T-helper 2 cell (primary cell): ENCODE measurements at places on chromosomes 5 and 9.

GRCh38 chr9:86687788-86688187 is 259.5 kb downstream of the GAS1 start:
- no peak for DNase-seq

DNA sequence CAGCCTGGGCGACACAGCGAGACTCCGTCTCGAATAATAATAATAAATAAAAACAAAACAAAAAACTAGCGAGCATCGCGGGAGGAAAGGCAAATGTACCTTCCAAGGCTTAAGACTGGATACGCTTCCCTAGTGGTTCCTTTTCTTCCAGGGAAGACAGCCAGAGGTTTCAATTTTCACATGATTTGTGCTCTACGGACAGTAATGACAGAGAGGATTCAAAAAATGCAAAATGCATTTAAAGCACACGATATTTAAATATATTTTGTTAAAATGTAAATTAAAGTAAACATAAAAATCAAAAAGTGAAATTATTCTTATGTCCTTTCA is 4.3 kb upstream of the TRIM41 start:
- no peak for DNase-seq

GRCh38 chr5:141623186-141623585 is 4.4 kb upstream of the DIAPH1 start:
- no peak for DNase-seq

DNA sequence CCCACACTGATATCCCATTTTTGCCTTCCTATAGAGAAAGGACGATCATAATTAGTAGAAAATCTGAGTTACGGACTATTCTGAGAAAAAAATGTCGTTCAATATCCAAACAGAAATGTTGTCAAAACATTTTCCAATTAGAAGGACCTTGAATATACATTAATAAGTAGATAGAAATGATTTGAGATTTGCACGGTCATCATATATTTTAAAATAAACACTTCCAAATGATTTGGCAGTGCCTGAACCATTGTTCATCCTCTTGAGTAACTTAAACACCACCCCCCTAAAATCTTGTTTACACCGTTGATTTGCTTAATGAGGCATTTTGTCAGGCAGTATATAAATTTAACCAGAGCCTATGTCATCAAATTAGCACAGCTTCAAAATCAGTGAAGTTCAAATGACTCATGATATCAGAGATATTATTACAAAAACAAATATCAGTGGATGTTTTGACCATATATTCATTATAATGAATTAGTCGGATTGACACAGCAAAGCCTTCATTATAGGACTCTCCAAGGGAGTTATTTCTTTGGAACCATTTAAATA is 105.0 kb downstream of the ACTL7B start:
- DNase-seq = no peak

GRCh38 chr5:10432059-10433008 is 9.3 kb upstream of the ROPN1L start:
- DNase-seq = no peak

GRCh38 chr9:111939322-111939721 is 42.7 kb downstream of the UGCG start:
- DNase-seq = no peak

DNA sequence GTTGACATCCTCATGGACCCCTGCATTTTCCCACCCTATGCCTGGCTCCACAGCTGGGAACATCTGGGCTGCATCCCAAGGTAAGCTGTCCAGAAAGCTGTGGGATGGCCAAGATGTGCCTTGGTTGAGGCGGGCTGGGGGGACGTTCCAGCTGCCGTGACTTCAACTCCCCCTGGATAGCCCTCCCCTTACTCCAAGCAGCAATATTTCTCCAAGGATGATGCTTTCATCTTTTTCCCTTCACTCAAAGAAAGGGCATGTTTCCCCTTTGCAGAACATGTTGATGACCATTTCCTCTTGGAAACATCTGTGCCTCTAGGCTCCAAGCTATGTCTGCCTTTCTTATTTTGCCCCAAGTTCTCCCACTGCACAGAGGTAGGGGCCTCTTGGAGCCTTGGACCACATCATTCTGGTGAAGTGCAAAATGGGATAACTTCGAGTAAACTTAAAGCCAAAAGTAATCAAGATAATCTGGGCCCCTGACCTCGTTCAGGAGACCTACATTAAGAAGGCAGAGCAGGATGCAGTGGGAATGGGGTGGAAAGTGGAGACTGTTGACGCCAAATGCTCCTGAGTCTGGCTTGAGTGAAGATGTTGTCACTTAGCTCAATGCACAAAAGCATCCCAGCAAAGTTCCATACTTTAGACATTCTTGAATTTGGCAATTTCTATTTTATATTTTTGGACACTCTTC is 175.2 kb downstream of the GAS1 start:
- DNase-seq = no peak

GRCh38 chr5:166436872-166437271 is 1854.6 kb upstream of the WWC1 start:
- no peak for DNase-seq

DNA sequence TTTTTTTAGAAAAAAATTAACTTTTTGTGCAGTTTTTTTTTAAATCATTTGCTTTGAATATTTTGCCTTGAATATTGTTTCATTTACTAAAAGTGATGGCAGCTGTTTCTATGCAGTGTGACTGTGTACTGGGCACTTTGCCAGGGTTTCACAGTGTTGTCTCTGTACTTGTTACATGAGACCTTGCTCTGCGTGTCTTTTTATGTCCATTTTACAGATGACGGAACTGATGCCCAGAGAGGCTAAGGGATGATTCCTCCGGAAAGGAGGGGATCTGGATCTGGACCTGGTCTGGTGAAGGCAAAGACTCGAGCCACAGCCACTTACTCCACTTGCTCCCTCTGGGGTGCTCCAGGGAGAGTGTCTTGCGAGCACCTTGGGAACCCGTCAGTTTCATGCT is 124.8 kb upstream of the PTCH1 start:
- no peak for DNase-seq

DNA sequence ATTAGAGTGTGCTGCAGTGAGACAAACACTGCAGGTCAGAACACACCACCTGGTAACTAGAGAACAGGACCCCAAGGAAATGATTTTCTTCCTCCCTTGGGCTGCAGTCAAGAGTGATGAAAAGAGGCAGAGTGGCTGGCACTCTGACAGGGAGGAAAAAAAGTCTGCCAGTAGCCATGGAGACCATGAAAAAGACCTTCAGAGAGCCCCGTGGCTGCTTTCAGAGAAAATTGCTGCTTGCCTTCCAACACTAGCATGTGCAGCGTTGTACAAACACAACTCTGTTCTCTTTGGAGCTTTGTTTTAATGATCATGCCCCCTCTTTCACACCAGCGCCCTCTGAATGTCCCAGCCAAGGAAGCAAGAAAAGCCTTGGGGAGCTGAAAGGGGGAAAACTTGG is 68.8 kb downstream of the ANKRD55 start:
- no peak for DNase-seq

DNA sequence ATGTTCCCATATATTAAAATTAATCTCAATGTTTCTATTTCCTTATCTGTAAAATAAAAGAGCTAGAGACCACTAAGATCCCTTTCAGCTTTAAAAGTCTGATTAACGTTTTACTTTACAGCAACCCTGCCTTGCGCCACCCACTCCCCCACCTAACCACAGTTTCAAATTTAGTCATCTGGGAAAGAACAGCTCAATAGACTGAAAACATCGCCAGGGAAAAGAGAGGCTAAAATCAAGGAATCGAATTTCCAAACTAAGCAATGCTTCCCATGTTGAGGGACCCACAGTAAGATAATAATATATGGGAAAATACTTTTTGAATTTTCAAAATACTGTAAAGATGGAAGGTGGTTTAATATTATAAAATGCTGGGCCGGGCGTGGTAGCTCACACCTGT is 6.6 kb downstream of the SAXO1 start:
- DNase-seq = no peak

GRCh38 chr5:16759147-16759773 is 142.5 kb upstream of the RETREG1 start:
- no peak for DNase-seq

GRCh38 chr5:35850967-35851680 is 5.6 kb upstream of the IL7R start:
- DNase-seq = no peak

DNA sequence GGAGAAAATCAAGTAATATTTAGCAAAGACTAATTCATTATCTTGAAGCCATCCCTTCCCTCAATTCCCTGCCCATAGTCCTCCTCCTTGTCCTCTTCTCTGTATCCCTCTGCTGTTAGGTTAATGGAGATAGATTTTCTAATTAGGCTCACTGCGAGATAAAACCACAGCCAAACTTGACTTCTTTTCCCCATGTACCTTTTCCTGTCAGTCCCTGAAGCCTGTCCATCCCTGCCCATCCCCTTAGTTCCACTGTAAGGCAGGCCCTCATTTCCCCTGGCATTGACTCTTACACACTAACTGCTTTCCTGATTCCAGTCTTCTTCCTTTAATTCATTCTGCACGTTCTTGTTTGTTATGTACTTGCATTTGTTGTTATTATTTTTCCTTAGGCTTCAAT is 1.2 kb downstream of the TLR4 start:
- no peak for DNase-seq

- no peak for DNase-seq
These were observed 820 bp upstream of the NFX1 start for GRCh38 chr9:33289496-33289895.

GRCh38 chr9:98687911-98688310 is 20.8 kb downstream of the GABBR2 start:
- no peak for DNase-seq

DNA sequence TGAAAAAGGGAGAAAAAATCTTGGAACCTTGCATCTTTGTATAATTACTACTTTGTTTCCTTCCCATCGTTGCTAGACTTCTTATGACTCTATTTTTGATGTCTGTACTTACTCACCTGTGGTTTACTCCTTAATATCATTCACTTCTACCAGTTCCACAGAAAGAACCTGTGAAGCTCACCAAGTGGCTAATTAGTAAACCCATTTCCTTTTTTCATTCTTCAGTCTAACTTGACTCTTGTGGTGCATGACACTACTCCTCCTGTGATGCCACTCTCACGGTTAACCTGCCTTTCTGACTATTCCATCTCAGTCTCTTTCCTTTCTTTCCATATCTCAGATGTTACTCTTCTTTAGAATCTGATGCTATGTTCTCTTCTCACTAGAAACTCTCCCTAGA is 14.6 kb downstream of the RECK start:
- DNase-seq = no peak

- no peak for DNase-seq
These were observed 2.0 kb downstream of the CDC14B start for GRCh38 chr9:96617439-96618185.

DNA sequence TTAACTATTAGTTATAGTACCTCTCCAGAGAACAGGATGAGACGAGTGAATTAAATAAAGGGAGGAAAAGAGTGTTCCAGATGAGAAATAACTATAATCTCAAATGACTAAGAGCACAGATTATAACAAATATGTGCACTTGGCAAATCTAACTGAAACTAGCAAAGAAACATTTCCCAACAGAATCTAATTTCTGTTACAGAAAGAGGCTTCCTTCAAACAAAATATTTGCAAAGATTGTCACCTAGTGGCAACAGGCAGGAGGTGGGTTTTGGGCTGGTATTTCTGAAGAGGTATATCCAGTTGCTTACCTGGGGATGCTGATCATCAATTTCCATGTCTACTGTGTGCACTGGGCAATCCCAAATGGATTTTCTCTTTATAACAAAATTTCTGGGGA is 5.6 kb upstream of the SPDL1 start:
- no peak for DNase-seq

DNA sequence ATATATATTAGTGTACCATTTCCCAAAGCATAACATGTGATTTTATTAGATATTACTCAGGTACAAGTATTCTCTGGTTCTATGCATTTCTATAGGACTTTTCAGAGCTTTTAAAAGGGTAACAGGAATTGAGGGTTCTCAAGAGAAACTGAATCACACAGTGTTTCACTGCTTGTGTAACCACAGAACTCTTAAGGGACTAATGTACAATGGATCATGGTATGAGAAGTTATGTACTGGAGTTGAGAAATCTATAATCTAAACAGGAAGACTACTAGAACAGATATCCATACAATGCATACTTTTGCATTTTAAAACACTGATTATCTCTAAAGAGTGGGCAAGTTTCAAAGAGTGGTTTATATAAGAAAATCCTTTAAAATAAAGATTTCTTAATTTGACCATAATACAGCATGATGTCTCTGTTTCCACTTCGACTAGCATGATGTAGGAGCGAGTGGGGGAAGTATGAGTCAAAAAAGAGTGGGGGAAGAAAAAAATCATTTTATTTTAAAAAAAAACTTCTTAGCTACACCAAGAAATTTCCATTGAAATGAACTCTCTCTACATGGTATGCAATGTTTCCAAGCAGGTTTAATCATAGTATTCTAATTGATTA is 183.5 kb downstream of the RFX3 start:
- DNase-seq = no peak

DNA sequence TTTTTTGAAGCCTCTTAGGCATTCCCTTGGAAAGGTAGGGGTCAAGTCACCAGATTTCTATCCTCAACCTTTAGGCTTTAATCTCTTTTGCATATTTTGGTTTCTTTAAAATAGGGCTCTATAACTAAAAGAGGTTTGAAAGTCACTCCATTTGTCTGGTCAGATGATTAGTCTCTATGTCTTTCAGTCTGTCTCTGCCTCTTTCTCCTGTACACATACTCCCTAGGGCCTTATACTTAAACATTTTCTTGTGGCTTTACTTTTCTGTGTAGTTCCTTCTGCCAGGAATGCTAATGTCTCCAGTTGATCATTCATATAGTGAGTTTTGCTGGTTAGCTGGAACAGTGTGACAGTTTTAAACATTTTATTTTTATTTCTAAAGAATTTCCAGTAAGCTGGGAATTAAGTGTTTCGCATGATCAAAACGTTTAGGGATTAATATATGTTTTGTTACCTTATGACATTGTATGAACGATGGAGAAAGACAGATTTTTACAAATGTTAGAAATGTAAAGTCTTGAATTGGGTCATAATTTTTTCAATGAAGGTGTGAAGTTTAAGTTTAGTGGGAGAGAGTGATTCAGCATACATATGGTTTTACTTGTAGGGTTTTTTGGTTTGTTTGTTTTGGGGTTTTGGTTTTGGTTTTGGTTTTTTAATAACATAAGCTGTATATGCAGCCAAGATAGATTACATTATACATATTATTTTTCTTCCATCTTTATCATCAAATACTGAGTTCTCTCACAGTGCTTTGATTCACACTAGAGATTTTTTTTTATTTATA is 90.6 kb downstream of the ZCCHC7 start:
- no peak for DNase-seq

- DNase-seq = no peak
These were observed 483.7 kb downstream of the ELAVL2 start for GRCh38 chr9:23342291-23342690.

GRCh38 chr9:99415606-99416005 is 193.5 kb downstream of the SEC61B start:
- DNase-seq = no peak
